ENCODE measurements at places on chromosomes 12 and 14.

DNA sequence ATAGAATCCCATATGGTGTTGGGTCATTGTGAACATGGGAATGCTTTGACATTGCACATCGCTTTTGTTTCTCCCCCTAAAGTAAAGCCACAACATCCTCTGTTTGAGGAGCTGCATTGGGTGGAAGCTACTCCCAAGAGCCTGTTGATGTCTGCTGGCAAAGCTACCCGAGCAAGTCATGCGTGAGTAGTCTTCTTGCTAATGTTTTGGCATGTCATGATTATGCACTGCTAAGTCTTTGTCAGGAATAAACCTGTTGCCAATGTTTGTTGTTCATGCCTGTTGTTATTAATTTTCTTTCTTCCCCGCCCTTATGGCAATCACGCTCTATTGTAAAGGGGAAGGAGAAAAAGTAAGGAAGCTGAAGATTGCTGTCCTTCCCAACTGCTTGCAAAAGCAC lies 97.3 kb downstream of the EXOC5 start:
- no peak for DNase-seq

- no peak for DNase-seq
These were observed 539.3 kb upstream of the TBX3 start for GRCh38 chr12:115223322-115223721.

GRCh38 chr12:41612892-41613557 lies 424.9 kb downstream of the PDZRN4 start:
- DNase-seq = no peak

DNA sequence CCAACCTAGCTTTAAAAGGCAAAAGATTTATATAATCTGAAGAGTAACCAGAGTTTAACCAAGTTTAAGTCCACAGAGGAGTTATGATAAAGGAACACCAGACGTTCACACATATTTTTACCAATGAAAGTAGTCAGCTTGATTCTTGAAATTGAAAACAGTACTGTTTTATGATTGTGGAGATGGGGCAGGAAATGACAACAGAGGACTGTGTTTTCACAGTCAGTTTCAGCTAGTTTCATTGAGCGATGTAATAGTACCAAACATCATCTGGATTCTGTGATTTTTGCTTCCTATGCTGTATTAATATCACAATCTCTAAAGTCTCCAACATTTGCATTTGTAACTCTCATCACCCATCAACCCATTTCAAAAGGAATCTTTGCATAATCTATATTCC lies 34.2 kb upstream of the SLC6A15 start:
- DNase-seq = no peak

DNA sequence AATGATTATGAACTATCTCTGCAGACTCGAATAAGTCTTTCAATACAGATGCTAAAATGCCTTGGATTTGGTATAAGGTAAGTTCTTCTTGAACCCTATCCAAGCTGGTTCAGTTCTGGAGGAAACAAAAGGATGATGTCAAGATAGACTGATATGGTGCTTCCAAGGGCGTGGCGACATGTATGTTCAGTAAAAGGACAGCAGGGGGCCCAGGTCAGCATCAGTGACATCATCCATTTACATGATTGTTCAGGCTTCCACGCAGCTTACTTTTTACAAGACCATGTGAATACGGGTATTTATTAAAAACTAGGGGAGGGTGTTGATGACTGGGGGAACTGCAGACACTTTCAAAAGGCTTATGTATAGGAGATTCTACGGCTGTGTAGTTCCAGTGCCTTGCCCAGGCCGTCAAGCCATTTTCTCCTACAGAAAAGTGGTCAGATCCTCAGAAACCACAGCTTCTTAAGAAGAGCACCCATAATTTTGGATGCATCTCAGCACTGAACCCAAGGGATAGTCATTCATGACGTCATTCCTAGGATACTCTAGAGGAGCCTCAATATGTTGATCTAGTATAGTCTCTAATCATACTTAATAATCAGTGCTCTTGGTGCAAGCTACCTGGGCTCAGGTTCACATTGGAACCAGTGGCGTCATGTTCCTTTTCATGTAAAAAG lies 527.7 kb downstream of the FUT8 start:
- DNase-seq = no peak

GRCh38 chr12:109708939-109709338 lies 4.7 kb upstream of the FAM222A start:
- no peak for DNase-seq

- no peak for DNase-seq
These were observed 74.1 kb downstream of the PPP2R5C start for GRCh38 chr14:101835566-101835965.

DNA sequence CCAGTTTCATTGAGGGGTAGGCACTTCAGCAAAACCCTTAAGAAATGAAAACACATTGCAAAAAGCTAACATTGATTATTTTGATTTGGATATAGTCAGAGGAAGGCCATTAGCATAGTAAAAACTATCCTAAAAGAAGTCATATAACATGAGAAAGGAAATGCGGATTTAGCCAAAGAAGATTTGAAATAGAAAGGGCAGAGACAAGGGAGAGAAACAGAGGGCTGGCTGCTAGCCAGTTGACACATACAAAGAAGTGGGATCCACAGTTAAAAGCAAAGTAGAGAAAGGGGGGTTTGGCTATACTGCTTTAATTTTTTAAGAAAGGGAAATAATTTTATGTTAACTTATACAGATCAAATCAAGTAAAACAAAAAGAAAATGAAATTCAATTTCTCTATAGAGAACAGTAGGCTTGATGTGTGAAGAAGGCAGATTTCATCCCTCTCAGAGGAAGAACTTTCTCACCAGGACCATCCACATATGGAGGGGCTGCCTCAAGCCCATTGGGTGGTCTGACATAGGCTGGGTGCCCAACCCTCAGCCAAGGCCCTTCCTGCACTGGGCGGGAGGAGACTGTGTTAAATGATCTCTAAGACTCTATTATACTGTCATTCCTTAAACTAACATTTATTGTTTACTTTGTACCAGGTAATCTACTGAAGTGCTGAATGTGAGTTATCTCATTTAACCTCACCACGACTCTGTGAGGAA lies 420.3 kb downstream of the CCDC91 start:
- no peak for DNase-seq

- no peak for DNase-seq
These were observed 71.1 kb downstream of the RASSF3 start for GRCh38 chr12:64681200-64682052.
